ENCODE measurements at places on chromosomes 1 and 21. TPM values are rescaled to one million over a fixed set of nuclear protein-coding genes. Genes with fewer than 3 reads are reported as not detected.
A peak's percentile ranks its signal among the peaks of the same experiment; 100 is the strongest.

Gene KRTAP21-2
- not detected for total RNA-seq

DNA sequence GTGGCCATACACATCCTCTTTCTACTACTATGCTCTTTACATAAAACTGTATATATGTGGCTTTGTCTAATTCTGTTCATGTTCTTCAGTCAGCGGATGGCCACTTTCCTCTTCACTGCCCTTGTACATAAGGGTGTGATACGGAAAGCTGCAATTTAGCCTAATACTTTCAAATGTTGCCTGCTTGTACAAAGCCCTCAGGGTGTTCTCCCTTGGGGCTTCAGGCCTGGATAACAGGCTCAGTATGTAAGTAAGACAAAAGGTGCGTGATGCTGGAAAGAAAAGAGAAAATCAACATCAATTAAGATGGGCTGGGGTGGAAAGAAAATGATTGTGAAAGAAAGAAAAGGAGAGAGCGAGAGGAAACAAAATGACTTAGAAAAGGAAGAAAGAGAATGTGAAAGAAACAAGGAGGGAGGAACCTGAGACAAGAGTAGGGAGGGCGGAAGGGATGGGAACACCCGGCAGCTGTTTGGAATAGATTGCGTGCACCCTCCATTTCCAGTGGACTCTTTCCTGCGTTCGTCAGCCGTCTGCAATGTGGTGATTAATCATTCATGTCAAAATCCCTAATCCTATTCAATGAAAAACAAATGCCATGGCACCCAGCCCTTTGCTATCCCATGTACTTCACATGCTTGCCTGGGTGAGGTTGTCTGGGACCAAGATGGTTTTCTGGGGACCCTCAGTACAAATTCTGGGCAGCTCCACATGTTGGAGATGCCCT is 553.6 kb downstream of the NUF2 start:
- DNase-seq = peak; percentile 21

- DNase-seq = no peak
Observed at GRCh38 chr1:243968413-243968812, 82.7 kb upstream of the ZBTB18 start.

GRCh38 chr1:161848676-161849075 is 82.6 kb downstream of the ATF6 start:
- no peak for DNase-seq

GRCh38 chr21:22083899-22084298 is 1085.7 kb downstream of the NCAM2 start:
- DNase-seq = no peak

GRCh38 chr1:28887419-28887834 is 26.9 kb upstream of the EPB41 start:
- DNase-seq = no peak

Gene TDRD5
- not detected for total RNA-seq

DNA sequence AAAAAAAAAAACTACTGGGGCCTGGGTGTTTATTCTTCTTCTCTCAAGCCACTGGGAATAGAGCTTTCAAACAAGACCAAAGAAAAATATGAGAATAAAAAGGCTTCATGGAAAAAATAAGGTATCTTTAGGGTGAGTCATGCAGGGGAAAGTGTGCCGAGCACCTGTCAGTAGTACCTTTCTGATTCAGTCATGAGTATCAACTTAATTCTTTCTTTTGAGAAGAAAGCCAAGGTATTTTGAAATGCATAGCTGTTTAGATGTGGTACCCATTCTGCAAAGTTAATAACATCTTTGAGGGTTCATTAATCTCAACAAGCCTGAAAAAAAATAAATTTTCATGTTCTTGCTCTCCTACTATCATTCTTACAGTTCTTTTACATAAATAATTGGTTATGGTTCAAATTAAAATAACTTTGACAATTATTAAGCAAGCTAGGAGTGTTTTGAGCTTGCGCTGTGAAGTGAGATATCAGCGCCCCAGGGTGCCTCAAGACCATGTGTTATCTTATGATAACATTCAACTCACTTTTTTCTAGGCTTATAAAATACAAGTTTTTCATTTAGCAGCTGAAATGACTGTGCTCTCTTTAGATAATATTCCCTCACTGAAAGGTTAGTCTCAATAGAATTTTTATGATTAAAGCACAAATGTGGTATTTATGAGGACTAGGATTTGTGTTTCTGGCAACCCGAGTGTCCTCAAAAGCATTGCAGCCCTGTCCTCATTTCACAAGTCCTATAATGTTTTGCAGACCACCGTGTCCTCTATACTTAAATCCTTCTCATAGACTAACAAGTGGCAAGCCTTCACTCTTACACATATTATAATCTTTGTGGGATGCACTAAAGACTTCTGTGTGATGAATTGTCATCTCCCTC is 138.6 kb downstream of the SLC44A5 start:
- no peak for DNase-seq

Measured in bronchial epithelial cell (primary cell).